T follicular helper cell (primary cell): ENCODE measurements at places on chromosomes 2 and 18.

DNA sequence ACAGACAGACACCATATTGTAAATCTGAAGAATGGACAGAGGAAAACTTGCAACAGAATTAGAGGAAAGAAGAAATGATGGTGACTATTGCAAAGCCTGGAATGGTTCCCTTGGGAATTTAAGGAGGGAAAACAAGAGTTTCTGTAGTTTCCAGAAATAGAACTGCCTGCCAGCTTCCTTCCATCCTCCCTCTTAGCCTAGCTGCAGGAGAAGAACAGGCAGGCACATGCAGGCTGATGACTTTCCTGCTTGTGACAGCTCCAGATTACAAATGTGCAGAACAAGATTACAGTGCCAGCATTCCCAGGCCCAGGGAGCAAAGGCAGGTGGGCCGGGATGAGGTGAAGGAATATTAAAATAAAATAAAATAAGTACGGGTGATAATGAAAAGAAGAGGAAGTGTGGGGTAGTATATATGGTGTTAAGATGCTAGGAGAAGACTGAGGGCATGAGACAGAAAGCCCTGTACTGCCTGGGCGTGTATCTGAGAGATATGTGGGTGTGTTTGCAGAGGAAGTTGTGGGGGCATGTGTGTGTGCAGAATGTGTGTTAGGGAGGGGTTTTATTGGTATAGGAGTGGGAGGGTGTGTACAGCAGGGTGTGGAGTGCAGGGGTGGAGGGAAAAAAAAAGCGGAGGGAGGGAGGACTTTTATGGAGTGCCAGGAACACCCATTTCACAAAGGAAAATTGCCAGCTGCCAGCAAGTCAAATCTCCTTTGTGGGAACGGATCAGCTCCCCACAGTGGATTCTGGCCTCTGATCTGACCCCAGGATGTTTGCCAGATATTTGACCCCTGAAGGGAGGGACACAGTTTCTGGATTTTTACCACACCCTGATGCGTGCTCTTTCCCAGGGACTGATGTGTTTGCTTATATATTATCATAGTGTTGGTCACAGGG is 43.9 kb upstream of the NEMP2 start:
- DNase-seq: no peak

- DNase-seq: no peak
Measured at GRCh38 chr18:38646296-38646695, 1080.7 kb upstream of the CELF4 start.

DNA sequence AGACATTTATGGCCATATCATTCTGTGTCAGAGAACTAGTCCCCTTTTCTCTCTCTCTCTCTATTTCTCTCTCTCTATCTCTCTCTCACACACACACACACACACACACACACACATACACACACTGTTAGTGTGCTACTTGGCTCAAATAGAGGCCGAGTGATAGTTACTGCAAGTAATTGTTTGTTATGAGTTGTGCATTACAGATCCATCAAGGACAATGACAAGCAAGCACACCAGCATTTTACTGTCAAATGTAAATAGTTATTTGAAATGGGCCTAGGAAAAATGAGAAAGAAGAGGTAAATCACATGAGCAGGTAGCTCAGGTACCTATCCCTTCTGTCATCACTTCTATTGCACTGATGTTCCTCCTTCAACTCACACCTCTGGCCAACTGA is 122.4 kb upstream of the CDH7 start:
- DNase-seq: no peak

DNA sequence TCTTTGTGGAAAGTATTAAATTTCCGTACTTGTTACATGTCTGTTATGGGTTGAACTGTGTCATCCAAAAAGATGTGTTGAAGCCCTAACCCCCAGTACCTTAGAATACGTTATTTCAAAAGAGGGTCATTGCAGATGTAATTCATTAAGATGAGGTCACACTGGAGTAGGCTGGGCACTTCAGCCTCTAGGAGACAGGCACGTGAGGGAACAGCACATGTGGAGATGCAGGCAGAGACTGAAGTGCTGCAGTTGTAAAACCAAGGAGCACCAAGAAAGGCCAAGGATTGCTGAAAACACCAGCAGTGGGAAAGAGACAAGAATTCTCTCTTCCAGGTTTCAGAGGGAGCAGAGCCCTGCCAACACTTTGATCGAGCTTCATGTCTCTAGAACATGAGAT is 4.6 kb upstream of the RHBDD1 start:
- no peak for DNase-seq

- no peak for DNase-seq
Measured at GRCh38 chr18:49973592-49973991, 160.3 kb upstream of the ACAA2 start.

- peak; percentile 62 for DNase-seq
Measured at GRCh38 chr2:26745609-26746327, 18.3 kb upstream of the SLC35F6 start.
